Stimulated activated CD8-positive, alpha-beta memory T cell treated with anti-CD3 and anti-CD28 coated beads, Interleukin-7, amount 100 ng/mL, for 48 hours (primary cell): ENCODE measurements at places on chromosomes 7 and 10.

DNA sequence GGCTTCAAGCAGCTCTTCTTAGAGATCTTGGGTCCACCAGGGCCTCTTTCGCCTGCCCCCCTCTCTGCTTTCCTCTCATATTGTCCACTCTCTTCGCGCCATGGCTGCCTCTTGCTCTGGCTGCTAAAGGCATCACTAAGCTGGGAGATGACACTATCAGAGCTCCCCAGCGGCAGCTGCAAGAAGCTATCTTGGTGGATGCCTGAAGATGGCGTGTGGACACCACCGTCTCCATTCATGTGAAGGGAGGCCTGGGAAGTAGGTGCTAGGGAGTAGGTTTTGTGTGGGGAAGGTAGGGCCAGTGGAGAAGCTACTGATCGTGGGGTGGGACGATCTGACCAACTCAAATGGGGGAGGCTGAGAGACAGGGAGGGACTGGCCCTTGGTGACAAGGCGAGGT lies 45.9 kb upstream of the PDLIM1 start:
- no peak for DNase-seq

DNA sequence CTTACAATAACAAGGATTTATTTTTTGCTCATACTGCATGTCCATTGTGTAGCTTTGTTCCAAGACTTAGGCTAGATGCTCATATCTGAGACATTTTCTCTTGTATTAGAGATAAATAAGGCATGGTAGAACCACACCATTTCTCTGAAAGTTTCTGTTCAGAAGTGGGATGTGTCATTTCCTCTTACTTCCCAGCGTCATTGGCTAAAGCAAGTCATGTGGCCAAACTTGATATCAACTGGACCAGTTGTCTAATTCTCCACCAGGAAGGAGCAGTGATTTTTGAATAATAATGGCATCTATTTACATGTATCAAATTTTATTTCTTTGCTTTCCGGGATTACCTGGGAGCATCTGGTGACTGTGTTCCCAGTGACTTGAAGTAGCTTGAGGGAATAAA lies 38.3 kb downstream of the AHCYL2 start:
- DNase-seq: no peak

GRCh38 chr10:83427101-83427500 lies 712.2 kb upstream of the GHITM start:
- DNase-seq: no peak

DNA sequence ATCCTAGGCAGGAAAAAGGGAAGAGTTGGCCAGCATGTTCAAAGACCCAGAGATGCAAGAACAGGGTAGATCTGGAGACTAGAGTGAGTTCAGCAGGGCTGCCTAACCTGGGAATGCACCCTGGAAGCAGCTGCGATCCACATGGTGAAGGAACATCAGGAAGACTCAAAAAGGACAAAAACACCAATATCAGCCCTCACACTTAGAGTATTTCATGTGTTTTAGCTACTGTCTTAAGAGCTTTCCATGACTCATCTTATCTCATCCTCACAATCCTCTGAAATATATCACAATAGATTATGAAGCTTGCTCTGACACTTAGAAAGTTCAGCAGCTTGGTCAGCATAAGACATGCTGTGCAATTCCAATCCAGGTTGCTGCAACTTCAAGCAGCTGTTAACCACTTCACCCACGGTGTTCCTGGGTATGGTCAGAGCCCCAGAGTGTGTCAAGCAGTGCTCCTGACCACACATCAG lies 380.9 kb downstream of the PARD3 start:
- no peak for DNase-seq

GRCh38 chr10:128420623-128421022 lies 294.4 kb upstream of the MKI67 start:
- DNase-seq: no peak

DNA sequence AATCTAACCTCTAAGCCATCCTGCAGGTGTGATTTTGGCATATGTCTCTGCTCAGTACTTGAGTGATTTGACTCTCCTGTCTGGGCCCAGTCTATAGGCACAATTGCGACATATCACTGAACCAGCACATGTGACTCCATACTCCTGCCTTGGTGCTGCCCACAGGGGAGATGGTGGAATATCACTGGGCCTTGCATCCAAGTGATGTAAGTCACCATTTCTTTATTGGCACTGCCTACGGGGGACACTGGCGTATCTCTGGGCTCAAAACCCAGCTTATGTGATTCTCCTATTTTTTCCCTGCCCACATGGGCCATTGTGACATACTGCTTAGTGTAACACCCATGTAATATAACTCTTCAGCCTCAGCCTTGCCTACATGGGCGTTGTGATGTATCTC lies 48.1 kb upstream of the ZNF680 start:
- DNase-seq: no peak

GRCh38 chr7:57220746-57221145 lies 88.5 kb upstream of the ZNF479 start:
- DNase-seq: no peak

GRCh38 chr7:2559283-2559950 lies 638 bp downstream of the IQCE start:
- no peak for DNase-seq

DNA sequence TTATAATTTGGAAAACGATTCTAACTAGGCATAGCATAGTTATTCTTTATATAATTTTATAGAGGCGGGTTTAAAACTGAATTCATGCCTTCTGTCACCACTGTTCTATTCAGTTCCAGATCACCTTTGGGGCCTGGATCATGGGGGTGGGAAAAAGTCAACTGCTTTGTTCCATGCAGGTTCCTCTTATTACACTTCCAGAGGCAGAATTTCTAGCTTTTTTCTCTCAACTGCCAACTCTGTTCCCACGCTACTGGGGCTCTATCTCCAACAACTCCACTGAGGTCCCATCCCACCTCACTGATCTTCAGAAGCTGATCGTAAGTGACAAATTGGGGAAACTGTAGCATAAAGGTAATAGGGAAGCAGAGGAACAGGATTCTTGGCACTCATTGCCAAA lies 283.6 kb upstream of the IMMP2L start:
- DNase-seq: no peak

- no peak for DNase-seq
Observed at GRCh38 chr10:6916601-6917000, 336.5 kb upstream of the PRKCQ start.

GRCh38 chr7:66146701-66147100 lies 32.1 kb downstream of the CRCP start:
- DNase-seq: no peak

- DNase-seq: no peak
Observed at GRCh38 chr10:72080042-72080975, 8.0 kb downstream of the SPOCK2 start.

DNA sequence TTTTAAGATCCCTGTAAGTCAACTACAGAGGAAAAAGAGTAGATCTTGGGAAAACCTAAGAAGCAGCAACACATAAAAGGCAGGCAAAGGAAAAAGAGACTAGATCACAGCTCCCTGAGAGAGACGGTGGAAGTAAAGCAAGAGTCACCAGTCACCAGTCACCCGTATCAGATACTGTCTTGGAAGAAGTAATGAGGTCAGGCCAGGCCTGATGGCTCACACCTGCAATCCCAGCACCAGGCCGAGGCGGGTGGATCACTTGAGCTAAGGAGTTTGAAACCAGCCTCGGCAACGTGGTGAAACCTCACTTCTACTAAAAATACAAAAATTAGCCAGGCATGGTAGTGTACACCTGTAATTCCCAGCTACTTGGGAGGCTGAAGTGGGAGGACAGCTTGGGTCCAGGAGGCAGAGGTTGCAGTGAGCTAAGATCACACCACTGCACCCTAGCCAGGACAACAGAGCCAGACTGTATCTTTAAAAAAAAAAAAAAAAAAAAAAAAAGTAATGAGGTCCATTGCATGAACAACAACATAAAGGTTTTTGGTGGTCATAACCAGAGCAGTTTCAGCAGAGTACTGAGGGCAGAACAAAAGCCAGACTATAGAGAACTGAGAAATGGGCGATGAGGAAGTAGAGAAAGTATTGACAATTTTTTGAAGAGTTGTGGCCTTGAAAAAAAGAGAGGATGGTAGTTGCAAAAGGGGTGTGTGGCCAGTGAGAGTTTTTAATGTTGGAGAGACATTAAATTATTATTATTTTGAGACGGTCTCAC lies 16.9 kb downstream of the ZNF713 start:
- no peak for DNase-seq
